ENCODE measurements at places on chromosomes 12 and 14. TPM values are rescaled to one million over a fixed set of nuclear protein-coding genes. Genes with fewer than 3 reads are reported as not detected.

DNA sequence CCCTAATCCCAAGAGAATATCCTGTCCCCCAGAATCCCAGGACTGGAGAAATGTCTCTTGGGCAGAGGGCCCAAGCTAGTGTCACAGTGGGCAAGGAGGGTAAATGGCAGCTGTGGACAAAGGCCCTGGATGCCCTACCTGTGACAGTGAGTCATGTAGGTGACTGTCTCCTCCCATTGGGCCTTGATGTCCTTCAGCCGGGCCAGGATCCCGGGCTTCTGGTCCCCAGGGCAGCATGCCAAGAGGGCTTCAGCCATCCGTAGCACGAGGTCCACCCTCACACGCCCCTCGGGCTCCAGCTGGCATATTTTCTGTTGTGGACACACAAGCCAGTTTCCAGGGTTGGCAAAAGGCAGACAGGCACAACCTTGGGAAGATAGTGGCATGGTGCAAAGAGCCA lies 48.8 kb downstream of the SYNE3 start:
- no peak for DNase-seq

- no peak for DNase-seq
These were observed 153.0 kb downstream of the PHETA1 start for GRCh38 chr12:111215881-111216280.

GRCh38 chr12:15777355-15778012 lies 11.7 kb downstream of the EPS8 start:
- no peak for DNase-seq

GRCh38 chr14:37622231-37622923 lies 26.9 kb downstream of the TTC6 start:
- DNase-seq, result no peak

- DNase-seq, result no peak
These were observed 20.2 kb downstream of the FBXL14 start for GRCh38 chr12:1573960-1574864.

Gene GALNT9
- total RNA-seq, result 0.04 TPM

Gene B3GNT4
- total RNA-seq, result 0.04 TPM

Measured in HepG2 (cell line).